ENCODE measurements at places on chromosomes 5 and 9.

- DNase-seq = no peak
Measured at GRCh38 chr9:97394881-97395280, 17.0 kb upstream of the TDRD7 start.

GRCh38 chr5:73282923-73283322, 109.9 kb downstream of the TMEM174 start:
- DNase-seq = no peak

- DNase-seq = peak; percentile 12
Measured at GRCh38 chr5:126450346-126450745, 27.1 kb downstream of the GRAMD2B start.

- DNase-seq = no peak
Measured at GRCh38 chr9:38112049-38112448, 43.0 kb upstream of the SHB start.

DNA sequence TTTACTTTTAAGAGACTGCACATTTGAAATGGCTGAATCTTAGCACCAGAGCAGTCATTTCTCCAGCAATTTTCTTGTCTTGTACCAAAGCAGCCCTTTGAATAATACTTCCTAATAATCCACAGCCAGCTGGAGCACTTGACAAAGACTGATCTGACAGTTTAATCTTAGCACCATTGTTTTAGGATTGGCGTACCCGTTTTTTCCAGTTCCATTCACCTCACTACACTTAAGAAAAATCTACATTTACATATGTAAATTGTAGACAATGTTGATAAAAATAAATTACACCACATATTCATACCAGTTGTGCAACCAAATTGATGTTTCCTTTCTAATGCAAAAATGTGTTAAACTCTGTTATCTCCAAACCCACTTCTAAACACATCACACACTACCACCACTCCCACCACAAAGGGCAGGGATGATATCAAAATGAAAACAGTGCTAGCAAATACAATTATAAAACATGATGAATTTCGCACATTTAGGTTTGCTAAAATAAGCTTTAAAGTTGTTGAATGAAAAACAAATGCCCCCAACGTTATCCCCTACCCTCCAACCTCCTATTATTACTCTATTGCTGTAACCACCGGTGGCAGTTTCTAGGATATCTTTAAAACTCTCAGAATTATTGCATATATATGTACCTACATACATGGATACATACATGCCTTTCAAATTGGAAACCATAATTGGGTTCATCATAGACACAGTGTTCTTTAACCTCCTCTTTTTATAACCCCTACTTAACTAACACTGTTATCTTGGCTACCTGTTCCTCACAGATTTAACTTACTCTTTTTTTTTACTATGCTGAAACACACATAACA, 21.5 kb downstream of the SERINC5 start:
- no peak for DNase-seq

DNA sequence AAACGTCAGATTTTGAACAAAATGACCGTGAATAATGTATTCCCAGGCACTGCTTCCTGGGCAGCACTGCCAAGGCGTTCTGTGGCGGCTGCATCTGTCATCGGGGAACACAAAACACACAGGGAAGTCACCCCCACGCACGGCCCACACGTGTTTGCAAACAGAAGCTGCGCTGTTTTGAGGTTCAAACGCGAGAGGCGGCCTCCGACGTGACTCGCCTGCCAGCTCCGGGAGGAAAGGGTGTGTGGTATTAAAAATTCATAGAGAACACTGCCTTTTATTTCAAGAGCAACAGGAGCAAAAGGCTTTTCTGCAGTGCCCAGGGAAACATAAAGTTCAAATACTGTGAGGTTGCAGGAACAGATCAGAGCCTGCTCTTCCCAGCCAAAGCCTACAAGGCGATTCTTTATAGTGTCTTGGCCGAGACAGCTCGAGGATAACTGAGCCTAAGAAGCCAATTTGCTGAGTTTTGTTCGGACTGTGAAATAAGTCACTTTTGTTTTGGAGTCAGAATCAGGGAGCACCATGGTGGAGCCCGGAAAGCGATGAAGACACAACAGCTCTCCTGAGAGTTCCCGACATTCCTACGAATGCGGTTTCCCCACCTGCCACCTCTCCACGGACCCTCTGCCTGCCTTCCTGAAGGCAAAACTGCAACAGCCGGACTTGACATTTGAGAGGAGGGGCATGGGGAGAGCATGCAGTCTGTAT, 115.3 kb upstream of the IRX2 start:
- no peak for DNase-seq

GRCh38 chr5:37900692-37901091, 60.9 kb upstream of the GDNF start:
- DNase-seq = no peak

- DNase-seq = no peak
Measured at GRCh38 chr5:37428044-37428443, 48.9 kb downstream of the WDR70 start.

DNA sequence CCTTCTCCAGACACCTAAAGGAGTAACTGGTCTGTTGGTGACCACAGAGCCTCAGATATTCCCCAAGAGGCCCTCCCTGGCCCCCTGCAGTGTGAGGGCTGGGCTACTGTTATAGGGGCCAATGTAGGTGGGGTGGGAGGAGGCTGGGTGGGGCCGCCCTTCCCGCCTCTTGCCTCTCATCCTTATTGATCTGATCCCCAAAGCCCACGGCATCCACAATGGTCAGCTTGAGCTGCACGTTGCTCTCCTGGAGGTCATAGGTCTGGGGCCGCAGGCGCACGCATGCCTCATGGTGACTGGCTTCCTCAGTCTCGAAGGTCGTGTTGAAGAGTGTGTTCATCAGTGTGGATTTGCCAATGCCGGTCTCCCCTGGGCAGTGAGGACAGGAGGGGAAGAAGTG, 13.0 kb downstream of the SEPTIN8 start:
- DNase-seq = no peak

DNA sequence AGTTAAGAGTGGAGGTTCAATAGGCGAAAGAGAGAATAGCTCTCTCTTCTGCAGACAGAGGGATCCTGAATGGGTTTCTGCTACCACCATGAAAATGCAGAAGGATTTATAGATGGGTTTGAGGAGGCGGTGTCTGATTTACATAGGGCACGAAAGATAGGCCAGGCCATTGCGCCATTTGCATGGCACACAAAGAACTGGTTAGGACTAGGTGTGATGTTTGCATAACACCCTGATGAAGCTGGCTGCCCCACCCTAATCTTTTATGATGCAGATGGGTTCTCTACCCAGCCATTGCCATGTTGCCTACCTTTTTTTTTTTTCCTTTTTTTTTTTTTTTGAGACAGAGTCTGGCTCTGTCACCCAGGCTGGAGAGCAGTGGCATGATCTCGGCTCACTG, 51.4 kb upstream of the PDZD2 start:
- no peak for DNase-seq

GRCh38 chr9:922171-922570, 54.3 kb upstream of the DMRT3 start:
- DNase-seq = no peak

- DNase-seq = no peak
Measured at GRCh38 chr9:126456441-126457174, 130.0 kb downstream of the MVB12B start.

- no peak for DNase-seq
Measured at GRCh38 chr5:16812911-16813310, 123.2 kb downstream of the MYO10 start.

DNA sequence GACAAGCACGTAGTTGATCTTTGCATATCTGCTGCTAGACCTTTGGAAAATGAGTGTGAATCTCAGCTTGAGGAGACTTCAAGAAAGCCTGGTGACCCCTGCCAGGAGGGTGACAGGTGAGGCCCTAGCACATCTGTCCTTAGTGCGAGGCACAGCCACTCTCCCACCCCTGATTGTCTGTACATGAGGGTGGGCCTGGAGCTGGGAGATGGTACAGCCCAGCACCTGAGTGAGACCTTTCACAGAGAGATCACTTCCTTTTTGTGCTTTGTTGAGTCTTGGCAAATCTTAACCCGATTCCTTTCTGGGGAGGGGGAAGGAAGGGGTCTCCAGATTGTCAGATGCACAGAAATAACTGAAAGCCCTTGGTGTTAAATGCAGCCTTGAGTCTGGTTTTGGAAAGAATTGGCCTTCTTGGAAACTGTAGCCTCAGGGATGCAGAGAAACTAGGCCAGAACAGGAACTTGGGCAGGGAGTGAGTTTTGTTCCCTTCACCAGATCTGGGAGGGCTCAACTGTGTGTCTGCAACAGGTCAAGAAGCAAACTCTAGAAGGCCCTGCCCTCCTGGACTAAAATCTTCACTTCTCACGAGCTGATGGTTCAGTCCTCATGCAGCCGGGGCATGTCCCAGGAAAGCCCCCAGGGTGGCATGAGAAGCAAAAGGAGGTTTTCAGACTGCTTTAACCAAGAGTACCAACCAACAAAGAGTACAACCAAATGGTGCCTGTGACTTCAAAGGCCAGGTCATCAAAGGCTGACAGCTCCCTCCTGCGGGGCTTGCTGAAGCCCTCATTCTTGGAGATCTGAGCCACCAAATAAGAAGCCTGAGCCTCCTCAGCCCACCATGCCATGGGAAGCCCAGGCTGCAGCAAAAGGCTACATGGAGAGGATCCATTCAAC, 20.8 kb upstream of the SEMA4D start:
- DNase-seq = no peak

GRCh38 chr9:15262581-15262980, 44.4 kb downstream of the TTC39B start:
- no peak for DNase-seq

GRCh38 chr9:94811074-94811473, 84.6 kb downstream of the AOPEP start:
- DNase-seq = no peak

DNA sequence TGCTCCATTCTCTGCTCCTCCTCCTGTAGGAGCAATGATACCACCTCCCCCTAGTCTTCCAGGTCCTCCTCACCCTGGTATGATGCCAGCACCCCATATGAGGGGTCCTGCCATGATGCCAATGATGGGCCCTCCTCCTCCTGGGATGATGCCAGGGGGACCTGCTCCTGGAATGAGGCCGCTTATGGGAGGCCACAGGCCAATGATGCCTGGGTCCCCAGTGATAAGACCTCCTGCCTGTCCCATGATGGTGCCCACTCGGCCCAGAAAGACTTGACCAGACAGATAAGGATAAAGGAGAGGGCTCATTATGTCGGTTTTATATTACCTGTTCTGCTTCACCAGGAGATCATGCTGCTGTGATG, 26.2 kb upstream of the IQGAP2 start:
- DNase-seq = no peak

DNA sequence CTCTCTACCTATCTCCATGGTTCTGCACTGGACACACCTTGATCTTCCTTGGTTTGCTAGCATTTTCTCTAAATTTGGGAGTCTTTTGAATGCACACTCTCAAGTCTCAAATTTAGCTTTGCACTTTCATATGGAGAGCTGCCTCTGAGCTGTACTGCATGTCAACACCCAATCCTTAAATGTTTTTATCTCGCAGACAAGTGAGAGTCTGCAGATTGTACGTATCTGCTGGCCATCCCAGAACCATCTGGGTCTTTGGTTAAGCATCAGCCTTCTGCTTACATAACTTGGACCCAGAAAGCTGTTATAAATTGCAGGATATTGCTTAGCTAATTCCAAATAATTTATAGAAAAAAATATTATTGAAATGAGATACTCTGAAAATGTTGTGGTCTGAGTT, 111.4 kb upstream of the GRAMD2B start:
- no peak for DNase-seq

DNA sequence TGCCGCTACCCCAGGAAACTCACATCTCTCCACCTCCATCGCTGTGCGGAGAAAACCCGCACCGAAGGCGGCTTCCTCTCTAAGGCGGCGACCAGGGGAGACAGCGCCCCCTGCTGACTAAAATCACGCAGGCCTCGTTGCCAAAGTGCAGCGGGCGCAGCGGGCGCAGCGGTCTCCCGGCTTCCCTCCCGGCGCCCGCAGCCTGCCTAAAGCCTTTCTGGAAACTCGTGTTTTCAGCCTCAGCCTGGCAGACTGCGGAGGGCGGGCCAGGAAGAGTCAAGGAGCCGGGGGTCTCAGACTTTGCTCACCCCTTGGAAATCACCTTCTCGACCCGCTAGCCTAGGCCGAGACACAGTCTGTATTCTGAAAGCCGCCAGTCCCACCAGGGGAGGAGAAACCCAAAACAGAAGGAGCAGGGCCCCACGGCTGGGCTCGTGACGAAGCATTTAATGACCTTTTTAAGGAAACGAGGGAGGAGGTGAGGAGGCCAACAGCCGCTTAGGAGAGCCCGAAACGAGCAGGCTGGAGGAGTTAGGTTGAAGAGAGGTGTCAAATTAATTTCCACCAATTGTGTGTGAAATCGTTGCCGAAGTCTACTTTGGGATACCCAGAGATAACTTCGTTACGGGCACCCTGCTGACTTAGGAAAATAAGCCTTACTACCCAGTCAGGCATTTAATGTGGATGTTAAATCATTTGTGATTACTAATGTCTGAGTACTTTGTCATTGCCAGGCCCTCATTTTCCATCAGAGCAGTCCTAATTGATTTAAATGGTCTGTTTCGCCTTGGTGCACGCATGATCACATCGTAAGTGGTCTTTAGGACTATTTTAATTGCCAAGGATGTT, 7.3 kb upstream of the FOXB2 start:
- DNase-seq = peak; percentile 48

DNA sequence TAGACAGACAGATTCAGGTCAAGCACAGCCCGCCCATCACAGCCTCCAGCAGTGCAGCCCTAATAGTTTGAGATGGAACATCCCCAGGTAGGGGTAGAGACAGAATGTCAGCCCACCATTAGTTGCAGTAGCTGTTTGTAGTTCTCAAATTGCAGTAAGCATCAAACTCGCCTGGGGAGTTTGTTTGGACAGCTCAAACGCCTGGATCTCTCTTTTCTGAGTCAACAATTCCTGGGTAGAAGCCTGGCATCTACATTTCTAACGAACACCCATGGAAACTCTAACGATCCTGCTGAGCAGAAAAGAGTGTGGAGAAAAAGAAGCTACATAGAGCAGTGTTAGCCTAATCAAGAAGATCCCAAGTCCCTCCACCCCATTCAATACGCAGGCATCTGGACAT, 59.4 kb downstream of the ADAMTS16 start:
- DNase-seq = no peak

DNA sequence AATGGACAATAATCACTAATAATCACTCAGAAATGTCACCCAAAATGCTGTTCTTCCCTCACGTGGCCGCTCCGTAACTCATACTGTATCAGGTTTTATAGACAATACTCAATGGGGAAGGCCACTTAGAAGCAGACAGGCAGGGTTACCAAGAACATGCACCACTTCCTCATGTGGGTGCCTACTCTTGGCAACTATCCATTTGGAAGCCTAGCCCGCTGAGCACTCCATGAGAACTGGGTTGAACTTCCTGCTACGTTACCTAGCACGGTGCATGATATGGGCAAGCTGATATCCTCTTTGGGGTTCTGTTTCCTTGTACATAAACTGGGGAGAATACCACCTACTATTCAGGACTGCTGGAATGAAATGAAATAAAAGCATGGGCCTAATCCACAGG, 14.3 kb downstream of the DAP start:
- peak; percentile 18 for DNase-seq

GRCh38 chr9:92136184-92136858, 21.1 kb upstream of the SPTLC1 start:
- DNase-seq = no peak

DNA sequence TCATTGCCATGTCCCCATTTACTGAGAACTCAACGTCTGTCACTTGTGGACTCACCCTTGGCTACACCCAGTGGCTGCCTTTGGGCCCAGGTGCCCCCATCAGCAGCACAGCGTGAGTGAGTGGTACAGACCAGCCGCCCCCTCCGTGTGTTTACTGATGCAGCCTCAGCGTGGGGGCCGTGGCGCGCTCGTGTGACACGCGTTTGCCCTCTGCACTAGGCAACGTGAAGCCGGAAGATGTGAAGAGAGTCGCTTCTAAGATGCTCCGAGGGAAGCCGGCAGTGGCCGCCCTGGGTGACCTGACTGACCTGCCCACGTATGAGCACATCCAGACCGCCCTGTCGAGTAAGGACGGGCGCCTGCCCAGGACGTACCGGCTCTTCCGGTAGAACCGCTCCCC, 12.4 kb downstream of the PMPCA start:
- no peak for DNase-seq

Data from CD4-positive, alpha-beta T cell treated with Interleukin-1 beta for 1 hour (primary cell).